ENCODE measurements at places on chromosomes 7 and 10.

GRCh38 chr7:126805351-126805750 is 447.4 kb downstream of the GRM8 start:
- no peak for DNase-seq

GRCh38 chr7:30941582-30942323 is 22.0 kb upstream of the GHRHR start:
- DNase-seq = no peak

- DNase-seq = no peak
Observed at GRCh38 chr7:149707448-149707886, 65.9 kb downstream of the ZNF467 start.

DNA sequence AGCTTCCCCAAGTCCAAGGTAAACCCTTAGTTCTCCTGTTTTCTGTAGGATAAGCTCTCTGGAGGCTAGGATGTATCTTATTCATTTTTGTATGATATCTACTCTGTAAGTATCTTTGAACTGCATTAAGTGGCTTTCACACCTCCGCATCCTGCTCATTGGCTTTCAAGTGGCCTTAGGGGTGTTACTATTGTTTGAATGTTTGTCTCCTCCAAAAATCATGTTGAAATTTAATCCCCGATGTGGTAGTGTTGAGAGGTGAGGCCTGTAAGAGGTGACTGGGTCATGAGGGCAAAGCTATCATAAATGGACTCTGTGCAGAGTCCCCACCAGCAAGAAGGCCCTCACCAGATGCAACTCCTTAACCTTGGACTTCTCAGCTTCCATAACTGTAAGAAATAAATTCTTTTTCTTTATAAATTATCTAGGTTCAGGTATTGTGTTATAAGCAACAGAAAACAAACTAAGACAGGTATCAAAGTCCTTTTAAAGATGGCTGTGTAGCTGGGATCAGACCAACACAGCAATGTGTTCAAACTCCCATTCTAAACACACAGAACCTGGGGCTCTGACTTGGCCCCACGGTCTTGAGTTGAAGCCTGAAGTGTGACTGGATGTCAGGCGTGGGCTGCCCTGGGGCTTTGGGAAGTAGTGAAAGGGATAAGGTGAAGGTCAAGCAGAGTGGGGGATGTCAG is 25.9 kb downstream of the TBXAS1 start:
- no peak for DNase-seq

DNA sequence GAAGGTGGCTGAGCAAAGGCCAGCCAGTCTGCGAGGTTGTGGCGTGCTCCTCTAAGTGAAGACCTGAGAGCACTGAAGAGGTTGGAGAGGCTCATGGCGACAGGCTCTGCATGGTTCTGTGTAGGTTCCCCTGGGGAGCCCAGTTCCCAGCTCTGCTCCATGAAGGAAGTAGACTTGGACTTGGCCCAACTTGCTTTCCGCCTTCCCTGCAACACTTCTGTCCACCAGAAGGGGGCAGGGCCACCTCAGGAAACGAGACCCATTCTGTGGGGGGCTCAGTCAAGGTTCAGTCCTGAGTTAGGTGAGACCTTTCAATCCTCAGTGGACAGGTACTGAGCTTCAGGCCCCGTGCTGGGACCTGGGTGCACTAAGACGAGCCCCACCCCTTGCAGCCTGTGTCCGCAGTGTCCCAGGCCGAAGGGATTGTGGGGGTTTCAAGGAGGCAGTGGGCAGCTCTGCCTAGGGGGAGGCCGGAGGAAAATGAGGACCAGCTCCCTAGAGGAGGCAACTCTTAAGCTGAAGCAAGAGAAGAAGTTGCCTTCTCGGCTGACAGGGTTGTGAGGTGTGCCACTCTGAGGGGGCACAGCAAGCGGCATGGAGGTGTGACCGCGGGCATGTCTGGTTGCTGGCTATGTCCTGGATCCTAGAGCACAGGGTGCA is 15.0 kb upstream of the PCBD1 start:
- peak; percentile 31 for DNase-seq

DNA sequence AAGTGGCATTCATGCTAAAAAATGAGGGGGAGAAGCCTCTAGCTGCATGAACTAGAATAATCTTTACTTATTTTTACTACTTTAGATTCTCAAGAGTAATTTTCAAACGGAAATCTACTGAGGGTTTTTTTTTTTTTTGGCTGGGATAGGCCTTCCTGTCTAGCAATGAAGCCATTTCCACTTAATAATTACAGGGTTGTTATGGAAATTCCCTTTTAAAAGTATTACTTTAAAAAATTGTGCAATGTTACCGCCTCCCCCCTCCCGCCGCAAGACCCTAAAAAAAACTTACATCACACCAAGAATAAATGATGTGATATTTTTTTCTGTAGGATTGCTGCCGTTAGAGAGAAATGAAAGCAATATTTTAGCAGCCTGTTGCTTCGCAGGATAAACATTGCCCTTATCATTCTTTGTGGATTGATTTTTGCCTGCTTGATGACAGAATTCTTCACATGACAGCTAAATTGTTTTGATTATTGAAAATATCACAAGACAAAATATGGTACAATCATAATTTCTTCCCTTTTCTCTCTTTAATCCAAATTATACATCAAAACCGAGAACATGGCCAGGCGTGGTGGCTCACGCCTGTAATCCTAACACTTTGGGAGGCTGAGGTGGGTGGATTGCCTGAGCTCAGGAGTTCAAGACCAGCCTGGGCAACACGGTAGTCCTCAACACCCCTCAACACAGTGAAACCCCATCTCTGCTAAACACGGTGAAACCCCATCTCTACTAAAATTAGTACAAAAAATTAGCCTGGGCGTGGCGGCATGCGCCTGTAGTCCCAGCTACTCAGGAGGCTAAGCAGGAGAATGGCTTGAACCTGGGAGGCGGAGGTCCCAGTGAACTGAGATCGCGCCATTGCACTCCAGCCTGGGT is 32.8 kb downstream of the ARL4A start:
- no peak for DNase-seq

- no peak for DNase-seq
Observed at GRCh38 chr7:137142376-137142775, 201.2 kb downstream of the PTN start.

DNA sequence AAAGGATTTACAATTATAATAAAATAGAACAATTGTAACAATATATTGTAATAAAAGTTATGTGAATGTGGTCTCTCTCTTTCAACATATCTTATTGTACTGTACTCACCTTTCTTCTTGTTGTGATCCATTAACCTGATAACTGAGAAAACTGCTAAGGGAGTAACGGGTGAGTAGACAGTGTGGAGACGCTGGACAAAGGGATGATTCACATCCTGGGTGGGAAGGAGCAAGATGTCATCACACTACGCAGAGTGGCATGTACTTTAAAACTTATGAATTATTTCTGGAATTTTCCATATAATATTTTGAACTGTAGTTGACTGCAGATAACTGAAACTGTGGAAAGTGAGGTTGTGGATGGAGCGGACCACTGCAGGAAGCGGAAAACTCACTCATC is 91.2 kb upstream of the PLPP4 start:
- no peak for DNase-seq

GRCh38 chr10:75935240-75935639 is 503.8 kb downstream of the LRMDA start:
- no peak for DNase-seq

GRCh38 chr7:138431517-138431916 is 28.5 kb upstream of the TRIM24 start:
- DNase-seq = no peak

GRCh38 chr10:68332259-68333057 is at the start of gene PBLD:
TSS of gene PBLD (minus strand) at chr10:68332928. CDS start at chr10:68306844, 26,084 bp downstream.
- no peak for DNase-seq

DNA sequence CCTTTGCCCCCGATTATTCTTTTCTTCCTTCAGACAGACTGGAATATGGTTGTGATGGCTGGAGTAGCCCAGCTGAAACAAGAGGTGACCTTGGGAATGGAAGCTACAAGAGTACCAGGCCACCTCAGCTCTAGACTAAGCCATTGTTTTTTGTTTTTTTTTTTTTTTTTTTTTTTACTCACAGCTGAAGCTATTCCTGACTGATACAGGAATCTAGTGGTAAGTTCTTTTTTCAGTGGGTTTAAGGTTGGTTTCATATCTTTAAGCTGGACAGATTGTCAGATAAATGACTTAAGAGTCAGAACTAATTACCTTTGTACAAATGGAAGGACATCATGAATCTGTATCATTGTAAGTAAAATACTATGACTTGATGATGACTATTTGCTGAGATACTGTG is 30.2 kb upstream of the PTPN12 start:
- DNase-seq = no peak

GRCh38 chr7:134985894-134986362 is 380 bp upstream of the AGBL3 start:
- DNase-seq = no peak

All from iPS DF 6.9 (cell line).